ENCODE measurements at places on chromosomes 11 and 22.

- DNase-seq = no peak
Measured at GRCh38 chr22:37068859-37069258, 17.3 kb downstream of the KCTD17 start.

GRCh38 chr22:47175151-47176025, 412.9 kb downstream of the TBC1D22A start:
- DNase-seq = no peak

DNA sequence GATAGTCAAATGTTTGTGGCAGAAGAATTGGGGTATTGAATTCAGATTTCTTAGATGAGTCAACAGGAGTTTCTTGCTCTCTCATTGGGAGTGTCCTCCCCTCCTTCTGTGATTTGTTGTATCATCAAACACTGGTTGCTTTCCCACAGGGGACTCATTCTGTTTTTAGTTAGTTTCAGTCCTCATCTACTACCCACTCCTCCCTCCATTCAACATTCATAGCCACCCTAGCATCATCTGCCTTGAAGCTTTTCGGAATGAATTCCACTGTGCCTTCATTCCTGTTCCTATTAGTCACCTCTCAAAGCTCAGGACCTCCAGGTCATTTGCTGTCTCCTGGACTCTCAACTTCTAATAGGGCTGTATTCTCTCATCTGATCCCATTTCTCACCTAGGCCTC, 31.5 kb upstream of the RAB38 start:
- DNase-seq = no peak

GRCh38 chr11:78497293-78497692, 77.4 kb downstream of the NARS2 start:
- DNase-seq = no peak

- DNase-seq = no peak
Measured at GRCh38 chr11:1072116-1072820, 2.4 kb upstream of the MUC2 start.

DNA sequence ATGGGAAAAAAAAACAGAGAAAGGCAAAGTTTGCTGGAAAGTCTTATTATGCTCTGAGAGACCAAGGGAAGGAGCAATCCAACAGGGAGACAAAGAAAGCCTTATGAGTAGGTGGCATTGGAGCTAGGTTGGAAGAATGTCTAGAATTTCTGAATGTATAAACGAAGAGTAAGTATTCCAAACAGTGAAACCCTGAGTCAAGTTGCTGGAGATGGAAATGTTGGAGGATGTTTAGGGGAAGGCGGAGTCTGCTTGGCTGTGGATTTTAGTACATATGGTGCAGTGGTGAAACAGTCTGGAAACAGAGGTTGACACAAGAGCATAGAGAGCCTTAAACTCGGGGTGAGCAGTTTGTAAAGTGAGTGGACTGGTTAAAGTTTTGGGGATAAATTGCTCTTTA, 314.8 kb upstream of the CADM1 start:
- no peak for DNase-seq

DNA sequence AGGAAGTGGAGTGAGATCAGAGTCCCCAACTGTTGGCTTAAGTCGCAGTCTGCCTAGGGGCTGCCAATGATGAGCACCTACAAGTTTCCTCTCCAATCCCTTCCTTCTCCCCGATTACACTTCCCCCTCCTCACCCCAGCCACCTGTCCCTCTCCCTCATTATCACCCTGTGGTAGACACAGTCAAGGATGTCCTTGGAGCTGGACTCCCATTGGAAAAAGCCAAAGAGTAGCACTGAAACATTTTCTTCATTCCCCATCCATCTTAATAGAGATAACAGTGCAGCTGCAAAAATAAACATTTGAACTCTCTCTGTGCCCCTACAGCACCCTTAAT, 146.2 kb downstream of the DBX1 start:
- no peak for DNase-seq

- DNase-seq = no peak
Measured at GRCh38 chr22:20027966-20028854, 7.3 kb downstream of the TANGO2 start.

DNA sequence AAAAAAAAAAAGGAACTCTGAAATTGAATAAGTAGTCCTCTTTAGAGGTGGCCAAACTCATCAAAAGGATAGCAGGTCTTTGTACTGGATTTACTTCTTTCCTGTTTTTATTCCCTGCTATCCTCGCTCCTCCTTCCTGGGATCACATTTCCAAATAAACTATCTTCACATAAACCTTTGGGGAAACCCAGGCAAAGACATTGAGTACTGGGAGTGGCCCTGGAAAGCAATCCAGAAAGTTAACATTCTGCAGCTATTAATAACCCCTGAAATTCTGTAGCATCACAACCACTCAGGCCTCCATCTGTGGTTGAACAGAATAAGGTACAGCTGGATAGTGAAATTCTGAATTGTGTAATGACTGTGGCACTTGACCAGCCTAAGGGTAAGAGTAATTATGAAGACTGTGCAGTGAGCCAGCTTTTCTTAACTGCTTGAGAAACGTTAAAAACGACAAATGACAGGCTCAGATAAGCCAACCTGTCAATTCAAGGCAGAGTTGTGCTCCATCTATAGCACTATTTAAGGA, 58.8 kb downstream of the ISX start:
- DNase-seq = no peak

- DNase-seq = no peak
Measured at GRCh38 chr11:41190437-41191082, 268.9 kb downstream of the LRRC4C start.

- DNase-seq = no peak
Measured at GRCh38 chr11:72817966-72818365, 3.8 kb downstream of the ATG16L2 start.

DNA sequence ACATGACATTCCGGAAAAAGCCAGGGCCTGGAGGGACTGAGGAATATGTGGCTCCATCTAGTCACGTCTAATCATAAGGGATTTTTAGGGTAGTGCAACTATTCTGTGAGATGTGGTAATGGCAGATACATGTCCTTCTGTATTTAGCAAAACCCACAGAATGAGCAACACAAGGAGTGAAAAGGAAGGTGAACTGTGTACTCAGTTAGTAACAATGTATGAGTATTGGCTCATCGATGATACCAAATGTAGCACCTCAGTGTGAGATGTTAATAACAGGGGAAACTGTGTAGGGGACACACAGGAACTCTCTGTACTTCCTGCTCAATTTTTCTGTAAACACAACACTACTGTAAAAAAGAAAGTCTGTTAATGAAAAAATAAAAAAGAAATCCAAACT, 42.0 kb upstream of the CARS1 start:
- DNase-seq = no peak

DNA sequence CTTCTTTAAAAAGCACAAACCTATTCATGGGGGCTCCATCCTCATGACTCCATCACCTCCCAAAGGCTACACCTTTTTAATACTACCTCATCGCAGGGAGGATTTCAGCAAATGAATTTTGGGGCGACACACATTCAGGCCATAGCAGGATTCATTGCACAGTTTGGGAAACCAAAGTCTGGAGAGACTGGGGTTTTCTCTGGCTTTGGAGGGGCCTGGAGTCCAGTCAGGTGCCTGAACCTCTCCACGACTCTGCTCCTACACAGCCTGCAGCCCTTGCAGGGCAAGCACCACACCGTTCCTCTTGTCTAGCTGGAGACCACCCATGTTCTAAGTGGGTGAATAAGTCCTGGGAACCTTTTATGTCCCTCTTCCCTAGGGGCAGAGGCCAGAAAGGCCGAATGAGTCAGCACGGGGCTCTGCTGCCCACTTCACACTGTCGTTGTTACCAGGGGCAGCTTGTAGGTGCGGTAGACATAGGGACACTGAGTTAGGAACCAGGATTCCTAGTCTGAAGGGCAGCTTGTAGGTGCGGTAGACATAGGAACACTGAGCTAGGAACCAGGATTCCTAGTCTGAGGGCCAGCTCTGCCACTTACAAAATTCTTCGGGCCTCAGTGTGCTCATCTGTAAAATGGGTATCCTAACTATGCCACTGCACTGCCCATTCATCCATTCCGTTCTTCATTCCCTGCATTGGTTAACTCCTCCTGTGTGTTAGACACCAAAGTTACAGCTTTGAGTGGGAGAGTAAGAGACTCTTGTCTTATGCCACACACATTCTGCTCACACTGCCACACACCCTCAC, 251.7 kb upstream of the B3GAT1 start:
- no peak for DNase-seq

- no peak for DNase-seq
Measured at GRCh38 chr11:134393638-134394037, 18.4 kb downstream of the B3GAT1 start.

DNA sequence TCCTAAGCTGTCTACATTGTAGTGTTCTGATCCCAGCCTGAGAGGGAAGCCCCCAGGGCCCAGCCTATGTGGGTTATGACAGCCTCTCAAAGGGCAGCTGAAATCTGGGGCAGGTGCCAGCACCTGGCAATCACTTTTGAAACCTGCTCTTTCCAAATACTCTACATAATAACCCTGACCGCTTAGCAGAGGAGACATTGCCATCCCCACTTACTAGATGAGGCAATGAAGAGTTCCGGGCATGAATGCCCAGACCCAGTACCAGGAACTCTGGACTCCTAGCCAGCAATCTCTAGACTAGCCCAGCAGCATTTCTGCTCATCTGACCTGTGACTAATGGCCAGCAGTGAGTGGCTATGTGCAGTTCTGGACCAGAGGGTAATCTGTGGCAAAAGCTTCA, 412.4 kb upstream of the CADM1 start:
- no peak for DNase-seq

GRCh38 chr22:37794376-37794775, 13.4 kb upstream of the GCAT start:
- DNase-seq = no peak

DNA sequence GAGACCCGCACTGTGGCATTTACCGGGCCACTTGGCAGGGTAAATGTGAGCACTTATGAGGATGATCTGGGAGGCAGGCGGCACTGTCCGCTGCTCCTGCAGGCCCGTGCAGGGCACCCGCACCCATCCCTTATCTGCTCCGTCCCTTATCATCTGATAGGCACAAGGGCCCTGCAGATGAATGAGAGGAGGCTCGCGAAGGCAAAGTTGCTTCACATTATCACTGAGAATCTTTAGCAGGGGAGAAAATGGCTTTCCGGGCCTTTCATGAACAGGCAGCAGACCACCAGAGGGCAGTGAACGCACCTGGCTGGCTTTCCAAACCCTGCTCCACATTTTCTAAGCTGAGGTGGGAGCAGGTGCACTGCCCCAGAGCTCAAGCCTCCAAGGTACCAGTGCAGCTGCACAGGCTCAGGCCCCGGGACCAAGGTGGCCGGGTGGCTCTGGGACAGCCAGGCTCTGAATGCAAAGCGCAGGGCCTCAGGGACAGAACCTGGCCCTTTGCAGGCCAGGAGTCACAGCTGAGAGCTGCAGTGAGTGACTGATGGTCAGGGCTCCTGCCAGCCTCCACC, 165.6 kb downstream of the SHANK2 start:
- DNase-seq = no peak

DNA sequence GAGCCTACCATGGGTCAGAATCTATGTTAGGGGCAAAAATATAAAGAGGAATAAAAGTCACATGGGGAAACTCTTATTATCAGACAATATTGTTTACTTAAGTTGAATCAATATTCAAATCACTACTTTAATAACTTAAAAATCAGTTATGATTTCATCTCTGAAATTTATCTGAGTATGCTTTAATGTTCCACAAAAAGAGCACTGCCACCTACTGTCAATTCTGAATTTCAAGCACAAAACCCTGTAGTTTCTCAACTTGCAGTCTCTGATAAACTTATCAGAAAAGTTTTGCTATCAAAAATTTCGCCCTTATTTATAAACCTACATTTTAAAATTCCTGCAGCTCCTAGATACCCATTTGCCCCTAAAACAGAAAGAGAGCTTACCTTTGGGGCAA, 47.3 kb downstream of the RDX start:
- no peak for DNase-seq

GRCh38 chr11:67491276-67492068, 8.6 kb downstream of the AIP start:
- no peak for DNase-seq

DNA sequence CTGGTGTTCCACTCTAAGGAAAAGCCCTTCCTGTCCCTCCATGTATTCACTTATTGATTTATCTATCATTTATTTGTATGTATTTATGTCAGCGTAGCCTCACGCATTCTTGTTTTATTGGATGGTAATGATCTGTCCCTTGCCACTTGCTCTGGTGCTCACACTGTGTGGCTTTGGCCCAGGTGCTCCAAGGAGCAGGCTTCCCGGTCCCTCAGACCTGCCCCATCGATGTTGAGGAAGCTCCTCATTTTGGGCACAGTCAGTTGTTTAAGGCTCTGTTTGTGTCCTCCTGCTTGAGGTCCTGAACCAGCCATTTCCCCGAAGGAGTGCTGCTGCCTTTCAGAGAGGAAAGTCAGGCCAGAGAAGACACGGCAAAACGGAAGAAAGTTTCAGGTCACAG, 1485.4 kb downstream of the TBC1D22A start:
- no peak for DNase-seq

DNA sequence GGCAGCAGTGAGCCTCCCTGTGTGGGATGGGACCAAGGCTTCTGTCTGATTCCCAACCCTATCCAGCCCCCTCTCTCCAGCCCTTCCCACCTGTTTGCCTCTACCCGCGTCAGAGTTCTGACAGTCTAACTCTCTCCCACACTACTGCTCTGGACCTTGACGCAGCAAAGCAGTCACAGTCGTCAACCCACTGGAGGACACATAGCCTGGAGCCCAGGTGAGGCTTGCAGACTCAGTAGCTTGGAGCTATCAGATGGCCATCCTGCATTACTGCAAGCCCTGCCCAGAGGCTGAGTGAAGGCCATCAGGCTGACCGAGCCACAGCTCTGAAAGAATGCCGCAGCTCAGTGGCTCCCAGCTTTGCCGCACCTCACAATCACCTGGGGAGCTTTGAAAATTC, 3.7 kb downstream of the OAF start:
- DNase-seq = no peak

GRCh38 chr11:32113200-32113919, 22.5 kb downstream of the RCN1 start:
- DNase-seq = no peak

DNA sequence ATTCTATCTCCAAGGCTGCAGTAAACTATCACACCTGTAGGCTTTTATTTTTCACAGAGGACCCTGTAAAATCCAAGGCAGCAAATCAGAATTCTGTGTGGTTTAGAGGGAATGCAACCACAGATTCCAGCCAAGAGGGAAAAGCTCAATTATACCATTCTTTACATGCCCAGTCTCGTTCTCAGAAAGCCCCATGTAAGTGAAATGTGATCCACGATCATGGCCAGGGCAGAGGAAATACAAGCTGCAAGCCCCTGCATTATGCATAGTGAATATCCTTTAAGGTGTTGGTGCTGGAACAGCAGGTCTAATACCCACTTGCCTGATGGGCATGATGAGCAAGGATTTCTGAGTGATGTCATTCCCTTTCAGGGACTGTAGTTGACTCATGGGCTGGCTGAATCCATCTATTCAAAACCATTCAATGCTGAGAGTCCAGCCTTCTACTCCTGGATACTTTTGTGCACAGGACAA, 198.7 kb upstream of the MTMR2 start:
- DNase-seq = no peak

DNA sequence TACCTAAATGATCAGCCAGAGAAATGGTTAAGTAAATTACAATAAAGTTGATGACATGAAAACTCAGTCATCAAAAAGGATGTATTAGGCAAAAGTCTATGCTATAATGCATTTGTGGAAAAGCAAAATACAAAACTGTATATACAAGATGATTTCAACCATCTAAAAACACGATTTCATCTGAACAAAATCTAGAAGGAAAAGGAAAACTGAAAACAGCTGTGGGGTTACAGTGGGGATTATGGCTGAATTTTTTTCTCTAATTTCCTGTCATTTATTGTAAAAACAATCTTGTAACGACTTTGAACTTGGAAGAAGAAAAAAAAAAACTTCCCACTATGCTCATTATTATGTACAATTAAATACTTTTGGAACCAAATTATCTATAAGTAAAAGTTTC, 30.3 kb downstream of the CHEK2 start:
- no peak for DNase-seq

- DNase-seq = no peak
Measured at GRCh38 chr11:4083198-4083597, 11.4 kb upstream of the RRM1 start.
